Mammary epithelial cell (primary cell): ENCODE measurements at places on chromosomes 5 and 9.
A peak's percentile ranks its signal among the peaks of the same experiment; 100 is the strongest.

DNA sequence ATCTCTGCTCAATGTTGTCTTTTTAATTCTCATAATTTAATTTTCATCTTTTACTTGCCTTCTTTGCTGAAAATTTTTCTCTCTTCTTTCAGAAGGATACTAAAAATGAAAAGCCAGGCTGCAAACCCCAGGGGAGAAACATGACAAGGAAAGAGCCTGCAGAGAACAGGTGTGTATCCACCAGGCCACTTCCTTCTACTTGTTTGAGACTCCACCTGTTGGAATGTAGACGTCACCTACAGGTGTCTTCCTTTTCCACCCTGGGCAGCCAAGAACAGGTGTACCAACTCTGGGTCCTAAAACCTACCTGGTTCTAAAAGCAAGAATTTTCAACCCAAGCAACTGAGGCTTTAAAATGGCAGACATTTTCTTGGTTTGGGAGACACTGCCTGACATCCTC is 166.8 kb downstream of the ATP10B start:
- no peak for DNase-seq

- DNase-seq, result no peak
These were observed 4.1 kb upstream of the KCNMB1 start for GRCh38 chr5:170393235-170393634.

DNA sequence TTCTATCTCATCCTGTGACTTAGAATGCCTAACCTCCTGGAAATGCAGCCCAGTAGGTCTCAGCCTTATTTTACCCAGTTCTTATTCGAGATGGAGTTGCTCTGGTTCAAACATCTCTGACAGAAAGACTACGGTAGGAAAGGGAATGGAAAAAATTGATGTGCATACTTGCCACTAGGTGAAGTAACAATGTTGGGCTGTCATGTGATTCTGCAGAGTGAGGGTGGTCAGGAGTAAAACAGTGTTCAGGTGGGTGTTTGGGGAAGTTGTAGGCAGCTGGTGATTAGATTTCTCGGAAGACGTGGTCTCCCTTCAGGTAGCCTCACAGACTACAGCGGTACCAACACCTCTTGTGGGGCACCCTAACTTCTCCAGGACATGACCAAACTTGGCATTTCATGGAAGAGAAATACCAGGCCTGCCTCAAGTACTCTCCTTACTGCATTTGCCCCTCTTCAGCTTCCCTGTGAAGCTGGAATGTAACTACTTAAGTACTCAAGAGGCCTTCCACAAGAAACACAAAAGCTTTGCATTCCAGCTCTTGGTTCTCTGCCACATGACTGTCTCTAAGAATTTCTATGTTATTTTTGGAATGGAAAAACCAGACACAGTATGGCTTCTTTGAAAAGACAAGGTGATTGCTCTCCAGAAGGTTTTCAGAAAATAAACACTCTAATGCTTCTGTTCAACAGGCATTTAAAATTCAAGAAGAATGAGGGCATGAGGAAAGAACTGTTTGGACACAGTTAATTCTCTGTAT is 17.4 kb upstream of the ENTREP1 start:
- DNase-seq, result no peak

DNA sequence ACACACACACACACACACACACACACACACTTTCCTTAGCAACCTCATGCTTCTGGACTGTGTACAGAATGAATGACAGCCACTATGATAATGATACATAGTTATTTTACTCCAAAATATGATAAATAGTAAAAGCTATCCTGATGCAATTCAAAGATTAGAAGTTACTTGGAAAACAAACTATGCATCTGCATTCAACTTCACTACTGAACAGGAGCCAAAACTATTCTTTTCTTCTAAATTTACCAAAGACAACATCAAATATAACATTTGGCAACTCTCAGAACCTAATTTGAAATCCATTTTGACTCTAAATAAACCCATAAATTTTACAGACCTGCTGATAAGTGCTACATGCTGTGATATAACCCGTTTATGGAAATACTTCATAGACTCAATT is 33.3 kb downstream of the GLIS3 start:
- no peak for DNase-seq

DNA sequence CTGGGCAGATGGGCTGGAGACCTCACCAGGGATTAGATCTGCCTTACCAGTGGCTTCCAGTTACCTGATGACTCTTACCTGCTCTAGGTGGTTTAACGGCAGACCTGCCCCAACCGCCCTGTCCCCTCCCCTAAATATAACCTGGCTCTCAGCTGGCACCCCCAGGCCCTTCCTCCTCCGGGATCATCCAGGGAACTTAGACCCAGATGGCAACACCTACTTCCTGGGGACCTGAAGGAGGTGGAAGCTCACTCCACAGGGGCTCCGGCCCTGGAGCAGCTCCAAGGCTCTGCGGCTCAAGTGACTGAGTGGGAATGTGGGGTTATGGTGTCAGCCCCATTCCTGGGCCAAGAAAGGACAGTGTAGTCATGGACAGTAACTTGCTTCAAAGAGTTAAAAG is 130.4 kb downstream of the OLFM1 start:
- no peak for DNase-seq

- no peak for DNase-seq
These were observed 10.7 kb upstream of the IL17B start for GRCh38 chr5:149389552-149390495.

- DNase-seq, result no peak
These were observed 630.2 kb upstream of the DMAC1 start for GRCh38 chr9:8429768-8430167.

GRCh38 chr5:170571875-170572852 is 68.3 kb downstream of the KCNIP1 start:
- peak; percentile 18 for DNase-seq
